ENCODE measurements at places on chromosomes 2 and 18. TPM values are rescaled to one million over a fixed set of nuclear protein-coding genes. Genes with fewer than 3 reads are reported as not detected.

Gene PLA2R1
- 14.1 TPM for total RNA-seq

Gene B4GALT6
- 6.0 TPM for total RNA-seq

Gene THUMPD2
- 9.3 TPM for total RNA-seq

Gene CFAP210
- not detected for total RNA-seq

Gene ITGB6
- 0.15 TPM for total RNA-seq

Gene SP3
- 108 TPM for total RNA-seq

Gene BMP10
- total RNA-seq: not detected

Gene ITGA4
- total RNA-seq: 81.6 TPM

Gene CHRND
- not detected for total RNA-seq

Gene TTC39C
- 33.3 TPM for total RNA-seq

Gene ADD2
- not detected for total RNA-seq

Gene KHK
- total RNA-seq: 0.50 TPM

Gene UNC80
- total RNA-seq: not detected

Gene ARHGEF4
- 1.3 TPM for total RNA-seq

Gene CRYBA2
- total RNA-seq: not detected

Gene FSHR
- not detected for total RNA-seq

Gene CPO
- 0.17 TPM for total RNA-seq

Gene RAD51AP2
- not detected for total RNA-seq

Gene INPP5D
- total RNA-seq: 0.15 TPM

Gene COBLL1
- total RNA-seq: 5.8 TPM

Gene ZNF532
- 51.4 TPM for total RNA-seq

Gene RHBDD1
- total RNA-seq: 34.7 TPM

Gene MOGAT1
- not detected for total RNA-seq

Data from smooth muscle cell of trachea (primary cell).